ENCODE measurements at places on chromosomes 2 and 18. TPM values are rescaled to one million over a fixed set of nuclear protein-coding genes. Genes with fewer than 3 reads are reported as not detected.

GRCh38 chr18:58893388-58894099 is 28.9 kb downstream of the ZNF532 start:
- no peaks in the 10 kb centered on the region for H3K36me3 ChIP-seq
- DNase-seq, result no peak
- H3K27ac ChIP-seq, result no peak overlapping the region
- H3K4me1 ChIP-seq, result no peaks in the 10 kb centered on the region
- no peaks in the 10 kb centered on the region for H3K27me3 ChIP-seq

- no peaks in the 10 kb centered on the region for H3K36me3 ChIP-seq
- no peak overlapping the region for H3K27ac ChIP-seq
- H3K4me3 ChIP-seq, result no peak overlapping the region
- H3K4me1 ChIP-seq, result no peaks in the 10 kb centered on the region
These were observed 72.6 kb downstream of the MYO3B start for GRCh38 chr2:170250584-170250983.

Gene ZBTB7C
- 1.1 TPM for total RNA-seq

Gene ZNF385B
- total RNA-seq, result not detected

Gene CRIM1
- total RNA-seq, result 21.4 TPM

Gene RAPGEF4
- 5.8 TPM for total RNA-seq

GRCh38 chr18:3485153-3486149 is 35.5 kb downstream of the TGIF1 start:
- no peaks in the 10 kb centered on the region for H3K4me1 ChIP-seq
- H3K27ac ChIP-seq, result no peak overlapping the region
- H3K27me3 ChIP-seq, result no peaks in the 10 kb centered on the region
- no peak overlapping the region for H3K4me3 ChIP-seq

DNA sequence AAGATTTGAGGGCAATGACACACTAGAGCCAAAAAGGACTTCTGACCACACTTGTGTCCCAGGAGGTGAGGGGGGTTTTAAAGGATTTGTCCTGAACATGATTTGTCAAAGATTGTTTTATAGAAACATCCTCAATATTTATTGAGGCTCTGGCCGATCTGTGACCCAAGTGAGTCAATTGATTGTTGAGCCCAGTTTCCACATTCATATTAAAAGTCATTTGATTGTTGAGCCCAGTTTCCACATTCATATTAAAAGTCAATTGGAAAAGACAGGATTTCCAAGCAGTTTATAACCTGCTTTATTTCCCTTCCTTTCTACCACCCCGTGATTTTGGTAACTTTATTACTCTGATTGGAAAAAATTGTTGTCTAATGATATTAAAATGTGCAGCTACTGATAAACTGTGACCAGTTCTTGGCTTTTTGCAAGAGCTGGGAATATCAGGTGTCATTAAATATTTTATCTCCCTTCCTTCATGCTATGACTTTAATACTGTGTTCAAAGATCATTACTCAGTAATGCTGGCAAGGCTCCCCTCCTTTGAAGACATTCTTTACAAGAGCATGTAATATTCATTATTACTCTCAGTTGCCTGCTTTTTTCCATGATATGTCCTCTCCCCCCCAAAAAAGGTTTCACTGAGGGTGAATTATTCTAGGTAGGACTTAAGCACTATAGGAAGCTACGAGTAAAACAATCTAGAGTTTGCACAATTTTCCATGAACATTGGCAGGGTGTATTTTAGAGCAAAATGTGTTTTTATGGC is 75.3 kb downstream of the HRH4 start:
- no peaks in the 10 kb centered on the region for H3K36me3 ChIP-seq
- H3K27me3 ChIP-seq, result no peaks in the 10 kb centered on the region
- no peaks in the 10 kb centered on the region for H3K4me1 ChIP-seq
- H3K27ac ChIP-seq, result no peak overlapping the region

- H3K4me1 ChIP-seq, result no peaks in the 10 kb centered on the region
- no peaks in the 10 kb centered on the region for H3K27me3 ChIP-seq
- H3K36me3 ChIP-seq, result no peaks in the 10 kb centered on the region
- DNase-seq, result no peak
- no peak overlapping the region for H3K4me3 ChIP-seq
- no peak overlapping the region for H3K27ac ChIP-seq
These were observed 49.8 kb downstream of the FBLN7 start for GRCh38 chr2:112187805-112188596.

DNA sequence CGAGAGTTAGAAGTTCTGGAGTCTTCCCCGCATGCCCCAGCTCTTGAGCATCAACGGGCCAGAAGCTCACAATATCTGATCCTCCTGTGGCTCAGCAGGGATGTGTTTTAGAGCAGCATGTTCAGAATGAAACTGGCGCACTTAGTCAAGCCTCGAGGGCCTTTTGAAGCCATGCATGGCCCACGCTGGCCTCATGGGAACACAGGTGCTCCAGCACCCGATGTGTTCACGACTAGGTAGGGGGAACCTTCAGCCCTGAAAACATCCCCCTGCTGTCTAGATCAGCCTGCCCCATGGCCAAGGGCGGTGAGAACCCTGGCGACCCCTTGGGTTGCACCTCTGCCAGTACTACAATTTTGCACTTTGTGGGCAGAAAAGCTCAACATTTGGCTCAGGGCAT is 32.8 kb downstream of the MSH6 start:
- H3K36me3 ChIP-seq, result no peaks in the 10 kb centered on the region
- H3K27ac ChIP-seq, result no peak overlapping the region
- H3K27me3 ChIP-seq, result no peaks in the 10 kb centered on the region
- no peaks in the 10 kb centered on the region for H3K4me1 ChIP-seq
- DNase-seq, result no peak

DNA sequence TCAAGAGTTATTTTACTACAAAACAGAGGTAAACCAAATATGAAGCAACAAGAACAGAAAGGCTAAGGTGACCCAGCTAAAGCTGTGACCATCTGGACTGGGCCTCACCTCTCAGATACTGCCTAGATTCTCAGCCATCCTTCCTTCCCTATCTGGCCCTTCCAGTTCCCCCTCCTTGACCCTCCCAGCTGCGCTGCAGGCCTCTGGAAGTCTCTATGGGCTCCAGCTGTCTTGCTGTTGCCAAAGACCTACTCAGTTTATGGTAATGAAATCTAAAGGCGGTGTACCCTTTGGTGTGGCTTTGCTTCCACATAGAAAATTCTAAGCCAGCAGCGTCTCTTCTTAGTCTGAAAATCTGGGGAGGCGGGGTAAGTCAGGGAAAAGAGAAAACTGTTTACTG is 55.7 kb downstream of the ARHGEF33 start:
- no peak overlapping the region for H3K4me3 ChIP-seq
- no peak for DNase-seq
- no peak overlapping the region for H3K27ac ChIP-seq
- H3K36me3 ChIP-seq, result no peaks in the 10 kb centered on the region
- no peaks in the 10 kb centered on the region for H3K27me3 ChIP-seq

Gene HOXD12
- not detected for total RNA-seq

DNA sequence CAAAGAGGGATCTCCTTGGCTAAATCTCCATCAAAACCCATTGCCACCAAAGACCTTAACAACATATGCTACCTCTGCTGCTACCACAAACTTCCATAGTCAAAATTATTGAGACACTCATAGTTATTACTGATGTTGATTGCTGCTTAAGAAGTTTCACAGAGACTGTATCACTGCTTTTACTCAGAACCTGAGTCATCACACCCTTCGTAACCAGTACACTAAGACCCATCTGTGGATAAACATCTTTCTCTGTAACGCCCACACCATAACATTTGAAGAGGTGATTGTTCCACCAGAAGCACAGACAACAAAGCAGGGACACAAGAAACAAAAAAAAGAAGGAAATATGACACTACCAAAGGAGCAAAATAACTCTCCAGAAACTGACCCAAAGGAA is 1563.1 kb downstream of the LRP1B start:
- no peaks in the 10 kb centered on the region for H3K27me3 ChIP-seq
- H3K4me1 ChIP-seq, result no peaks in the 10 kb centered on the region
- no peaks in the 10 kb centered on the region for H3K36me3 ChIP-seq
- DNase-seq, result no peak
- no peak overlapping the region for H3K4me3 ChIP-seq

DNA sequence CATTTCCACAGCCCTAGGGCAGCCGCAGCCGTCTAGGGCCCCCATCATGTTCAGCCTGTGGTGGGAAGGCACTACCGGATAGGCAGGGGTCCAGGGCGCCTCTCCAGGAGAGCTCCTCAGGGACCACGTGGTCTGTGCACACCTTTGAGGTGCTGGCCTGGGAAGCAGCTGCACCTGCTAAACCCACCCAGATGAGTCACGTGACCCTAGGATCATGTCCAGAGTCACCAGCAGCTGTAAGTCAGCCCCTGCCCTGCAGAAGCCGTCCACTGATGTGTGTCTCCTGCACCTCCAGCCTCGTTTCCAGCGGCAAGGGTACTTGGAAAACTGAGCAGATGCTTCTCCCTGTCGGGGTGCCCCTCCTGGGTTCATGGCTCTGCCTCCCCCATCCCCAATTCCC is 682.6 kb upstream of the SALL3 start:
- H3K27me3 ChIP-seq, result peaks cover 21% of the 10 kb centered on the region
- DNase-seq, result no peak
- no peak overlapping the region for H3K4me3 ChIP-seq
- H3K4me1 ChIP-seq, result no peaks in the 10 kb centered on the region
- no peak overlapping the region for H3K27ac ChIP-seq

GRCh38 chr2:60329225-60329624 is 224.2 kb downstream of the BCL11A start:
- H3K4me1 ChIP-seq, result no peaks in the 10 kb centered on the region
- no peak overlapping the region for H3K27ac ChIP-seq
- no peak for DNase-seq
- no peak overlapping the region for H3K4me3 ChIP-seq
- H3K27me3 ChIP-seq, result no peaks in the 10 kb centered on the region
- no peaks in the 10 kb centered on the region for H3K36me3 ChIP-seq

Gene SMCHD1
- total RNA-seq, result 25.7 TPM

- H3K27me3 ChIP-seq, result no peaks in the 10 kb centered on the region
- H3K4me1 ChIP-seq, result peaks cover 2% of the 10 kb centered on the region
- H3K36me3 ChIP-seq, result no peaks in the 10 kb centered on the region
- no peak for DNase-seq
- no peak overlapping the region for H3K27ac ChIP-seq
These were observed 24.9 kb upstream of the SNTG2 start for GRCh38 chr2:925711-926110.

- DNase-seq, result no peak
- no peaks in the 10 kb centered on the region for H3K36me3 ChIP-seq
- no peaks in the 10 kb centered on the region for H3K27me3 ChIP-seq
- no peaks in the 10 kb centered on the region for H3K4me1 ChIP-seq
- H3K4me3 ChIP-seq, result no peak overlapping the region
These were observed 102.6 kb upstream of the SMIM21 start for GRCh38 chr18:75530118-75530517.

DNA sequence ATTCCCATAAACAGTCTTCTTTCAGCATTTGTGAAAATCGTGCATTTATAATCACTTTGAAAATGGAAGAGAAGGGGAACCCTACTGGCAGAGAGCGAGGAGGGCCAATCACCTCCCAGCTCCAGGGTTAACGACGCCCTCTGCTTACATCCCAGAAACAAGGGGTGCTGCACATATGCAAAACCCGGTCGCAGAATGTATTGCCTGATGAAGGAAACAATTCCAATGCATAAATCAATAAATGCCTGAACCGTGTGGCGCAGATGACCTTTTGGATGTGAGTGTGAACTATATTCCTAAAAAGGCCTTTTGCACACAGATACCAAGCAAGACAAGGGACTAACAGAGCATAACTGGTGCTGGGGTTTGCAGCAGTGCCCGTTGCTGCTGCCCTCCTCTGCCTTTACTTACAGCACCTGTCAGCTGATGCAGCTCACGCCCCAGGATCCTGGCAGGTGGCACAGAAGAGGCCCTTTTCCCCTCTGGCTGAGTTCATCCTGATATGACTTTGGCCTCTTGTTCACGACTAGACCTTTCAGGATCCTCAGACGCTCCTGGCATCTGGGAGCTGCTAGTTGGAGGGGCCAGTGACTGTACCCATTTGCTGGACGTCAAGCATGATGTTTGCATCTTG is 67.8 kb downstream of the MYT1L start:
- H3K4me1 ChIP-seq, result no peaks in the 10 kb centered on the region
- no peak for DNase-seq

Gene FLACC1
- 0.52 TPM for total RNA-seq

Gene SLC20A1
- total RNA-seq, result 16.3 TPM

DNA sequence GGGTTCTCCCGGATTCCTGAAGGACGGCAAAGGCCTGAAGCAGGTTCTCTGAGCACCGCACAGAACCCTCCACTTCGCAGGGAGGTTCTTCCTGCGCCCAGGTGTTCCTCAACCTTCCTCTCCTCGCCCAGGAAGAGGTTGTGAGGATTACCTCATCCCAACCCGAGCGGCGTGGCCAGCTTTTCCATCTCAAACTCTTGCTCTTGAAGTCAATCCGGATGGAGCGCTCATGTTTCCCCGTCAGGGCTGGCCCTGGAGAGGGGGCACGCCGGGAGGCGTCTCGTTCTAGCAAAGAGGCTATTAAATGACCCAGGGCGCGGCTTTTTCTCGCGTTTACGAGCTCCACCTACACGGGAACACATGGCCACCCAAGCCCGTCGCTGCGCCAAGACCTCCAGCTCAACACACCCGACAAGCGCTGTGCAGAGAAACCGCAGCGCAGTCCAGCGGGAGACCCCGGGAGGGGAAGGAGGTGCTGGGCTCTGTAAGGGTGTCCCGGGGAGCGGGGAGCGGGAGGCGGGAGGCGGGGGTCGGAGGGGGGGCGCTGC is 540 bp upstream of the RAB10 start:
- H3K27ac ChIP-seq, result peak overlapping the region; percentile 97
- H3K27me3 ChIP-seq, result no peaks in the 10 kb centered on the region
- no peak for DNase-seq
- peak overlapping the region; percentile 83 for H3K4me3 ChIP-seq

DNA sequence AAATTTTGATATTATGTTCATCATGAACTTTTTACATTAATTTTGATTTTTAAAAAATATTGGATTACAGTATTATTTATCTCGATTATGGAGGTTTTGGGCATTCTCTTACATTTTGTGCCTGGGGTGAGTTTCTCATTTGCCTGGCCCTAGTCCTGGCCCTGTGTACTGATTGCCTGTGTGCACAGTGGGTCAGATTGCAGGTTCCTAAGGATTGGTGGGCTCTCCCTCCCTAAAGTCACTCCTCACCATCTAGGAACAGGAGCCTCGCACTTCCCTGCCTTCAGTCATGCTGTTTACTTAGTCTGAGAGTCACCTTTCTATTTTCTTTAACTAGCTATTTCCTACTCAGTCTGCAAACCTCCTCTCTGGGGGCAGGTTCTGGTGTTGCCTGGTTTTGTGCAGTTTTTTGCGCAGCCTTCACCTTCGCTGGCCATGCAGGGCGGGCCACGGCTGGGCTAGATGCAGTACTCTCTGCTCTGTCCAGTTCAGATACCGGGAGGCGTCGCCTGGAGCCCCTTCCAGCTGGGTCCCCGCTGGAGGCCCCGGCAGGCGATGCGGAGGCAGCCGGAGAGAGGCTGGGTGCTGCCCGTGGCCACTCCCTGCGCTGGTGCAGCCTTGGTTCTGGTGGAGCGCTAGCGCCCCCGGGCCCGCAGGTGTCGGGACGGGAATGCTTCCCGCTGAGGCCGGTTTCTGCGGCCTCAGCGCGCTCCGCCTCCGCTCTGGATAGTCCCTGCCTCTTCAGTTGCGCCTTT is 23.3 kb upstream of the MC5R start:
- no peak overlapping the region for H3K27ac ChIP-seq
- no peaks in the 10 kb centered on the region for H3K4me1 ChIP-seq
- H3K36me3 ChIP-seq, result no peaks in the 10 kb centered on the region
- H3K4me3 ChIP-seq, result no peak overlapping the region
- DNase-seq, result peak; percentile 79

GRCh38 chr2:176096243-176096985 is 3.2 kb upstream of the HOXD12 start:
- no peak overlapping the region for H3K4me3 ChIP-seq
- H3K27me3 ChIP-seq, result peaks cover 57% of the 10 kb centered on the region
- DNase-seq, result no peak
- H3K27ac ChIP-seq, result no peak overlapping the region
- no peaks in the 10 kb centered on the region for H3K36me3 ChIP-seq
- peaks cover 11% of the 10 kb centered on the region for H3K4me1 ChIP-seq

All from pancreas (tissue), 10 donors.